ENCODE measurements at places on chromosomes 16 and 17.

GRCh38 chr16:67449336-67449735, 18.4 kb downstream of the HSD11B2 start:
- peaks cover 69% of the 10 kb centered on the region for H3K36me3 ChIP-seq

- H3K27ac ChIP-seq, result no peak overlapping the region
- H3K4me3 ChIP-seq, result no peak overlapping the region
- no peaks in the 10 kb centered on the region for H3K4me1 ChIP-seq
- no peaks in the 10 kb centered on the region for H3K27me3 ChIP-seq
- H3K36me3 ChIP-seq, result no peaks in the 10 kb centered on the region
Observed at GRCh38 chr17:70332356-70333210, 163.3 kb downstream of the KCNJ2 start.

DNA sequence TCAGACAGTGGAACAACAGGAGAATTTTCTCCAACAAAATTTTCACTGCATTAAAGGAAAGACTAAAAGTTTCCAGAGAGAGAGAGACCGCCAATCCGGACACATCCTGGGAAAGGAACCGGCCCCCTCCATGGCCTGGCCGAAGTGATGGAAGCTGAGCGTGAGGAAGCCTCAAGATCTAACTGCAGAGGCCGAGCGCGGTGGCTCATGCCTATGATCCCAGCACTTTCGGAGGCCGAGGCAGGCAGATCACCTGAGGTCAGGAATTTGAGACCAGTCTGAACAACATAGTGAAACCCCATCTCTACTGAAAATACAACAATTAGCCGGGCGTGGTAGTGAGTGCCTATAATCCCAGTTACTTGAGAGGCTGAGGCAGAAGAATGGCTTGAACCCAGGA, 3.9 kb downstream of the CTRB2 start:
- H3K4me1 ChIP-seq, result peaks cover 3% of the 10 kb centered on the region
- no peaks in the 10 kb centered on the region for H3K36me3 ChIP-seq
- H3K27ac ChIP-seq, result no peak overlapping the region
- no peak overlapping the region for H3K4me3 ChIP-seq

DNA sequence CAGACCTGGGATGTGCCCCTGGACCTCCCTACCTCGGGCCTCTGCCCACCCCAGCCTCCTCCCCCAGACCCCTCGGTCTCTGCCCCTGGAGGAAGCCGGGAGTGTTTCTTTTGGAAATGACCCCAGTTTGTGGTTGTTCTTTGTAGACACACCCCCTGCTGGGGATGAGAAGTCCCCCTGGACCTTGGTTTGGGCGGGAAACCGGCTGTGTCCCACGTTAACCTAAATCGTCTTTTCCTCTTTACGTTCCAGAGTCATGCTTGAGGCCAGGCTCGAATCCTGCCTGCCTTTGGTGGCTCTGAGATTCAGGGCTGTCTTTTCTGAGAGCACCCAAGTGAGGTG, 116.6 kb downstream of the METRNL start:
- DNase-seq, result no peak
- peak overlapping the region; percentile 58 for H3K27ac ChIP-seq
- H3K36me3 ChIP-seq, result no peaks in the 10 kb centered on the region

DNA sequence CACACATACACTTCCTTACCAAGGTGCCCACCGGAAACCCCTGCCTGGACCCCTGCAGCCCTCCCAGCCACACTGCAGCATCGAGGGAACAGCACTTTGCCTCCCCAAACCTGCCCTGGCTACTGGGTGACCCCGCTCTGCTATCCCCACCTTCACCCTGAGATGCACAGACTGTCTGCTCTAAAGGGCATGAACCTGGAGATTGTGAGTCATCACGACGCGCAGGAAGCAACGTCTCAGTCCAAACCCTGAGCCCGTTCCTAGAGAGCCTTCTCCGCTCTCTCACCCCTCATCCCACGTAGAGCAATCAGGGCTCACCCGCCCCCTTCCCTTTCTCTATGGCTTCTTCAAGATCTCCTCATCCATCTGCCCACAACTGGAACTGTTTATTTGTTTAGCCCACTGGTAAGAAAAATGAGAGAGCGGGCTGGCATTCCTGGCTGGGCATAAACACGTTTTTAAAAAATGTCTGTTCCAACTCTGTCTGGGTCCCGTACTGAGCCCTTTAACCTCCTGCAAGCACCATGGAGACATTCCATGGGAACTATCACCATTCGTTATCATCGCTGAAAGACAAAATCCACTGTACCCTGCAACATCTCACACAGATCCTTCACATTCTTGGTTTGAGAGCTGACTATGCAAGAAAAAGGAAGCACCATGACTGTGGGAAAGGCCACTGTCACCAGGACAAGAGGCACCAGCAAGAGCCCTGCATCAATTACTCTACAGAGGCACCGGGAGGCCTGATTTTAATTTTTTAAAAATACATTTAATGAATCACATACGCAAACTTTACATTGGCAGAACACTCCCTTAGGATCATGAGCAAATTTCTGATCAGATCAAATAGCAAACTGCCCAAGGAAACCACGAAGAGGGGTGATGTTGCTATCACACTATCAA, 28.2 kb downstream of the ZFHX3 start:
- no peak for DNase-seq
- no peak overlapping the region for H3K4me3 ChIP-seq
- H3K36me3 ChIP-seq, result no peaks in the 10 kb centered on the region

- no peaks in the 10 kb centered on the region for H3K27me3 ChIP-seq
- H3K4me3 ChIP-seq, result no peak overlapping the region
- peaks cover 52% of the 10 kb centered on the region for H3K4me1 ChIP-seq
- H3K36me3 ChIP-seq, result peaks cover 10% of the 10 kb centered on the region
- peak overlapping the region; percentile 94 for H3K27ac ChIP-seq
Observed at GRCh38 chr17:81081222-81082176, 46.5 kb downstream of the BAIAP2 start.

- H3K27me3 ChIP-seq, result no peaks in the 10 kb centered on the region
- no peak for DNase-seq
- H3K4me3 ChIP-seq, result no peak overlapping the region
- no peak overlapping the region for H3K27ac ChIP-seq
Observed at GRCh38 chr16:64253096-64253495, 868.8 kb downstream of the CDH11 start.

DNA sequence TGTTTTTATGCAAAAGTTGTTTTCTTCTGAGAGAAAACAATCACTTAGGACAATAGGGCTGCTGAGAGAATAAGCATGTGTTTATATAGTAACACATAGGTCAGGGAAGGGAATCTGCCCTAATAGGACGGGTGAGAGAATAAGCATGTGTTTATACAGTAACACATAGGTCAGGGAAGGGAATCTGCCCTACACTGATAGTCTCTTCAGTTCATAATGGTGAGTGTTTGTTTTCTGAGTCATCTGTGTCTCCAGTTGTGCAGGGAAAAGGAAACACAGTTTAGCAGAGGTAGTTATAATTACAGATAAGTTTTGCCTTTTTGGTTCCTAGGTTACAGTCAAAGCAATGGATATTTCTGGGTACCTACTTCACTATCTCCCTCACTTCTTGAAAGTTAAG, 252.3 kb upstream of the CA10 start:
- H3K27me3 ChIP-seq, result no peaks in the 10 kb centered on the region
- H3K4me3 ChIP-seq, result no peak overlapping the region
- H3K27ac ChIP-seq, result no peak overlapping the region
- DNase-seq, result no peak

DNA sequence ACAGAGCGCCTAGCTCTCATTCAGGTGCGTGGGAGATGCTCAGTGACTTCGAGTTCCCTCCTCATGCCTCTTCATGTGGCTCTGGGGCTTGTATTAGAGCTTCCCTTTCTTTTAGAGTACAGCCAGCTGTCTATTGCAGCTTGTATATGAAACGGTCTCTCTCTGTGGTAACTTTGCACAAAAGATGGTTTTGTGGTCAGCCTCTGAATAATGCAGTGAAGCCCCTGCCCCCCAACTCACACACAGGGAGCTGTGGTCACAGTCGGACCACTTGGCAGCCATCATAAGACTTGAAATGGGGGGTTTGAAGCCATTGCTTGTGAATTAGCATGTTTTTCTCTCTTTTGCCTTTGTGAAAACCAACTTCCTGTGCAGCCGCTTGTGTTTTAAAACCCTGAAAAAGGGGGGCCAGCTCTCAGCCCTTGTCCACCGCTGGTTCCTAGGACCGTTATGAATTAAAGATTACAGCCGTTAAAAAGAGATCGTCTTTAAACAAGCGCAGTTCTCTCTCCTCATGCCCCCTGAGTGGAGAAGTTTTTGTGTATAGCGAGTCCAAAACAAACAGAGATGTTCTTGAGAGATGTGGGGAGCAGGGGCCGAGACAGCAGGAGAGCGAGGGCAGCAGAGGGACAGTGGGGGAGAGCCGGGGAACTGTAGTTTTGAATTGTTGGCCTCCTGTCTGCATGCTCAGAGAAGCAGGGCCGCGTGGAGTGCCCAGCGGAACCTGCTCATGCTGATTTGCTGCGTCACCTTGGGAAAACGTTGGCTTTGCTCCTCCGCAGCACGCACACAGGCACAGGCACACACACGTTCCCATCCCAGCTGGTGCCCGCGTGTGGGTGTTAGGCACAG, 199.0 kb downstream of the MSI2 start:
- H3K27ac ChIP-seq, result no peak overlapping the region
- no peak for DNase-seq
- H3K27me3 ChIP-seq, result no peaks in the 10 kb centered on the region

DNA sequence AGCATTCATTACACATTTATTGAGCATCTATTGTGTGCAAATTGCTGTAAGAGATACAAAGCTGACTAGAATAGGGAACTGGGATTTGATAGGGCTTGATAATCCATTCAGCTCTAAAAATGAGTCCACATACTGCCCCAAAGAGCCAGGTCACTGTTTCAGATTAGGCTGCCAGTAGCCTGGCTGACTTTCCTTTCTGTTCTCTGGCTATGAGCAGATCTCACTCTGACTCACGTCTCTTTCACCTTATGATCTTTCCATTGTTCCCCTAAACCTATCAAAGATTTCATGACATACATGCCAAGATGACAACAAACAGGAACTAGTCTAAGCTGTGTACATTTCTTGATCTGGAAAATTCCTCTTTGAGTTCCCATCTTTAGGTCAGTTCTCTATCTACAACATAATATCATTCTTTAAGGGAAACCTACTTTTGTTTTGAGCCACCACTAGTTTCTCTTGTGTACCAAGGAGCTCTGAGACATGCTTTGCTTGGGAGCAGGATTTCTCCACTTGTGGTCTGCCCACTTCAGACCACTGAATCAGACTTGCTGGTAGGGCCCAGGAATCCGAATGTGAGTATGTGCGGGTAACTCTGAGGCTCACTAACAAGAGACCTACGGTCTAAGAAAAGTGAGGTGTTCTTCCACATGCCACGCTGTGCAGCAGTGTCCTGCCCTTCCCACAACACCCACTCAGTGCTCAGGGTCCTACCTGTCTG, 40.9 kb upstream of the ICAM2 start:
- H3K27me3 ChIP-seq, result no peaks in the 10 kb centered on the region
- peaks cover 9% of the 10 kb centered on the region for H3K36me3 ChIP-seq
- no peaks in the 10 kb centered on the region for H3K4me1 ChIP-seq
- peak; percentile 6 for DNase-seq
- no peak overlapping the region for H3K4me3 ChIP-seq

DNA sequence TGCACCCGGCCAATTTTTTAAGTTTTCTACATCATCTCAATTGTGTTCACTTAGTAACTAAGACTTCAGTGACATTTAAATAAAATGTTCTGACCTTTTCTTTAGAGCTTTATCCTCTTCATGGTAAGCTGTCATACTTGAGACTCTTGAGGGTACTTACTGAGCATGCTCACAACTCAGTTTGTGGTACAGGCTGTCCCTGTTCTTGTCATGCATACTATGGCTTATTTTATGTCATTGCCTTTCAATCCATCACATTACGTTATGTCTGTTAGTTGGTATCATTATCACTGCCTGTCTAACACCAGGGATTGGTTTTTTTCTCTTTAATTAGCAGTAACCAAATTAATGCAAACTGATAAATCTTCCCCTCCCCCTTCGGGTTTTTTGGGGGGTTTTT, 41.9 kb upstream of the RHBDL3 start:
- H3K4me1 ChIP-seq, result no peaks in the 10 kb centered on the region
- H3K36me3 ChIP-seq, result peaks cover 3% of the 10 kb centered on the region
- no peak overlapping the region for H3K27ac ChIP-seq
- no peaks in the 10 kb centered on the region for H3K27me3 ChIP-seq
- no peak overlapping the region for H3K4me3 ChIP-seq
- DNase-seq, result no peak

GRCh38 chr16:35411156-35411555, 1951.7 kb downstream of the TP53TG3F start:
- no peak overlapping the region for H3K4me3 ChIP-seq
- H3K27me3 ChIP-seq, result no peaks in the 10 kb centered on the region
- no peaks in the 10 kb centered on the region for H3K4me1 ChIP-seq

- H3K4me1 ChIP-seq, result peaks cover 17% of the 10 kb centered on the region
- no peak overlapping the region for H3K27ac ChIP-seq
- H3K36me3 ChIP-seq, result no peaks in the 10 kb centered on the region
- H3K4me3 ChIP-seq, result no peak overlapping the region
- no peaks in the 10 kb centered on the region for H3K27me3 ChIP-seq
Observed at GRCh38 chr16:88392111-88392510, 9.4 kb downstream of the ZNF469 start.

- H3K4me1 ChIP-seq, result no peaks in the 10 kb centered on the region
- no peak overlapping the region for H3K27ac ChIP-seq
- no peaks in the 10 kb centered on the region for H3K36me3 ChIP-seq
Observed at GRCh38 chr17:14432079-14432478, 131.2 kb downstream of the HS3ST3B1 start.

DNA sequence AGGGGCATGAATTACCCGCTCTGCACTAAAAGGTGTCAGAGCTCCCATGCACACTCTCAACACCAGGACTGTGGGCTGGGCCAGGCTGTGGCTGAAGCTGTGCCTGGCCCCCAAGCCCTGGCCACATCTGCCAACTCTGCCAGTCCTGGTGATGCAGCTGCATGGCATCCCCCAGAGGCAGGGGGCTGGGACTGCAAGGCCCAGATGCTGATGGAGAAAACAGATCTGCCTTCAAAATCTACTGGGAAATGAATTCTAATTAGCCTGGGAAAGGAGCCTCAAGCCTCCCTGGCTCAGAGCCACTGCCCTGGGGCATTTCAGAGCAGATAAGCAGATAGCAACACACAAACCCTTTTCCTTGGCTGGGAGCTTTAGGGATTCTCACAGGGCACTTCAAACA, 3.4 kb downstream of the CHST6 start:
- no peak for DNase-seq
- H3K36me3 ChIP-seq, result no peaks in the 10 kb centered on the region
- no peaks in the 10 kb centered on the region for H3K27me3 ChIP-seq
- peaks cover 14% of the 10 kb centered on the region for H3K4me1 ChIP-seq
- H3K4me3 ChIP-seq, result no peak overlapping the region

DNA sequence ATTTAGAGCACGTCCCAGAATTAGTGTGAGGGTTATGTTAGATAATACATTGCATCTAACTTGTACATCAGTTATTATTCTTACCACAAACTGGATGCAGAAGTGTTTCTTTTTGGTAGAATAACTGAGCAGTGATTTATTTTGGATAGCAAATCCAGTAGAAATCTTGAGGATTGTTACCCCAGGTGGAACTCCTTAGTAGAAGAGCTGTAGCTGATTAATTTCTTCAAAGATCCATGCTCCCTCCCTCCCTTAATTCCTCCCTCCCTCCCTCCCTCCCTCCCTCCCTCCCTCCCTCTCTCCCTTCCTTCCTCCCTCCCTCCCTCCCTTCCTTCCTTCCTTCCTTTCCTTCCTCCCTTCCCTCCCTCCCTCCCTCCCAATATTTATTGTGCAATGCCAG, 337.7 kb downstream of the CA10 start:
- no peak overlapping the region for H3K4me3 ChIP-seq
- H3K27ac ChIP-seq, result no peak overlapping the region
- H3K4me1 ChIP-seq, result no peaks in the 10 kb centered on the region
- H3K27me3 ChIP-seq, result no peaks in the 10 kb centered on the region

Data from upper lobe of left lung (tissue), 6 donors.